ENCODE measurements at places on chromosomes 2 and 18. TPM values are rescaled to one million over a fixed set of nuclear protein-coding genes. Genes with fewer than 3 reads are reported as not detected.

The FHOD3 gene
- 21.5 TPM for total RNA-seq

The EMILIN1 gene
- 75.2 TPM for total RNA-seq

The RFX8 gene
- total RNA-seq, result 0.28 TPM

The NDC80 gene
- total RNA-seq, result 0.63 TPM

The ZSCAN30 gene
- 20.7 TPM for total RNA-seq

The TCF7L1 gene
- total RNA-seq, result 12.5 TPM

The METAP1D gene
- 6.2 TPM for total RNA-seq

The LAMA3 gene
- total RNA-seq, result 66.0 TPM

The CYBRD1 gene
- 57.3 TPM for total RNA-seq

DNA sequence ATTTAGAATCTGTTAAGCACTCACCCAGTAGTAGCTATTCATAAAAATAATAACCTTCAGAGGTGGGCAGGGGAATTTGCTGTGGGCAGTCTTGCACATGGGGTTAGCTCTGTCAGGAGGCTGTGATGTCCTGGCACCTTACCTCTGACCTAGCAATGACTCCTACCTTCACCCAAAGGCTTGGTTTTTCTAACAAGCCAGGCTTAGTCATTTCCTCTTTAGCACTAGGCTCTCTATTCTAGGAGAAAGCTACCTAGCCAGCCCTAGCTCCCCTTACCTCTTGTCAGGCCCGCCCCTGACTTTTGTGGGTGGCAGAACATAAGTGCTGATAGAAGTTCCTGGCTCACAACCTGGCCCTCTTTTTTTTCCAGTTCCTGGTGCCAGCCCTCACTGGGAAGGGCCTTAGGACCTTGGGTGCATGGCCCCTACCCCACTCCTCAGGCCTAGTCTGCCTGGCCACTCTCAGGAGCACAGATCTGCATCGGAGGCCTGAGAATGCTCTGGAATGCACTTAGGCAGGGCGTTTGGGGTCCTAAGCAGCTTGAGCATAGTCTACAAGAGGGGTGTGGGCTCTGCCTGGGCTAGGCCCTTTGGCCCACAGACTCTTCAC lies 17.7 kb downstream of the CPLX4 start:
- no peak for DNase-seq

- peak; percentile 51 for DNase-seq
These were observed 11.5 kb upstream of the IL1A start for GRCh38 chr2:112795774-112796173.

GRCh38 chr18:1796636-1797035 lies 774.7 kb downstream of the METTL4 start:
- no peak for DNase-seq

GRCh38 chr18:63374540-63374939 lies 7.5 kb upstream of the KDSR start:
- DNase-seq, result no peak

DNA sequence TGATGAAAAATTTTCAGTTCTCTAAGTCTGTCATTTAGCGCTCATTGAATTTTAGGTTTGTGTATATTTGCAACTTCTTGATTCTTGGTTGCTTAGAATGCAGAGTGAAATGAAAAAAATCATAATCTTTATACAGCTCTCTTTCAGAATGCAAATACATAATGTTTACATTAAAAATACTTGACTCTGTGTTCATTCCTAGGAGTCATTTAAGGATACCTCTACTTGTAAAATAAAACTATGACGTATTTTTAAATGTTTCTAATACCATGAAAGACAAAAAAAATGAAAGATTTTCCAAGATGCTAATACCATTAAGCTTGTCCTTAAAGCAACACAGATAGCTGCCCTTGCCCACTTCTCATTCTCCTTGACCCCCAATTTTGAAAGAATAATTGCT lies 259.0 kb downstream of the L3MBTL4 start:
- DNase-seq, result no peak

- no peak for DNase-seq
These were observed 61.4 kb upstream of the TUBA3E start for GRCh38 chr2:130259594-130259993.

DNA sequence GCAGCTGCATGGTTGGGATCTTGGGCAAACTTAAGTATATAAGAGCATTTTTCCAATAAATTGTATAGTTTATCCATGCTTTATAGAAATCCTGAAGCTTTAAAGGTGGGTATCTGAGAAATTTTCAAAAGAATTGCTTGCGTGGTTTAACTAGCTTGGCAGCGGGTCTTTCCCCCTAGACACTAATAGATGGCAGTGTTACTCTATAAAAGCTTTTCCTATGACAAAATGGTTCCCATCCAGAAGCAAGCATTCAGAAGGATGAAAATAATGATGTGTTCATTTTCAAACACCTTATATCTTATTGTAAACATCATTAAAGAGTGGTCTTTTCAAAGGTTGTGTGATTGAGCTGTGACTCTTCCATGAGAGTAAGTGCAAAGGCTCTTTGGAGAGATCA lies 45.9 kb downstream of the KDM3A start:
- no peak for DNase-seq

DNA sequence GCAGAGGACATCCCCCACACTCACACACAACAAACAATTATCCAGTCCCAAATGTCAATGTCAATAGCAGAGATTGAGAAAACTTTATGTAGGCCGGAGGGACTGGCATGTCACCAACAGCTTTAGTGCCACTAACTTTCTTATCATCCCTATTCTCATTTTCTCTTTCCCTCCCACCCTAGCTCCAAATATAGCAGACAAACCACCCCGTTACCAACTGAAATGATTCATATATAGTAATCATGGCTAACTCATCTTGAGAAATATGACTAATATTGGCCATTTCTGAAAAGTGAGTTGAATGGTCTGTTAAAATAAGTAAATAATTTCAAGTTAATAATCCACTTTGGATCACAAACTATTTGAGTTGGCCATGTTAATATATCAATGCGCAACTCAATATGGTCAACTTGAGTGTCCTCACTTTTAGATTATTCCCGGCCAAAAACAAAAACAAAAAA lies 242.1 kb upstream of the RND3 start:
- DNase-seq, result no peak

DNA sequence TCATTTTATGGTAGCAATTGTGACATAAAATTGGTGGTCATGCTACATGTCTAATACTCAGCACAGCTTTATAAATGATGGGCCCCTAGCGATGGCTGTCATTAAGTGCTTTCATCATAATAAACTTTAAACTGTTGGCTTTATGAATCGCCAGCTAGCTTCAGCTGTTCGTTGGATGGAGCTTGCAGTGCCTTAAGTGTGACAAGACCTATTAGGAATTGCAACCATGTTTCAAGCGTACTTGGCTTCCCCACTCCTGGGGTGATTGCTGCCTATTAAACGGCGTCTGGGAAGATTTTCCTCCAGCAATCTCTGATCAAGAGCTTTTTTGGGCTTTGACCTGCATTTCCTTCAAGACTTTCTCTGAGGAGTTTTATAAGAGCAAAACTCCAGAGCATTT lies 164.5 kb upstream of the SIX3 start:
- no peak for DNase-seq

DNA sequence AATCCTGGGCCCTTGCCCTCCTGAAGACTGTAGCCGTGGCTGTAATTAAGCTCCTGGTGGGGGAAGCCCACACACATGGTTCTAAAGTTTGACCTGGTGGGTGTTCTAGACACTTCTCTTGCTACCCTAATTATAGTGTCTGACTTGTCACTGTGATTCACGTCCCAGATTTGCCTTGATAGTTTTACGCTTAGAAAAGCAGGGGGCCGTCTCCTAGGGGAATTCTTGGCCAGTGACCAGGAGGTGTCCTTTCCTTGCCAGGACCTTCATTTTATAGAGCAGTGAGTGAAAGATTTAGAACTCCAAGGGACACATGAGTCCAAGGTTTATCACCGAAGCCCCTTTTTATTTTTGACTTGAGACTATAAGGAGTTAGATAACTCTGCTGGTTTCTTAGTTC lies 9.0 kb downstream of the TMEM214 start:
- DNase-seq, result peak; percentile 93

DNA sequence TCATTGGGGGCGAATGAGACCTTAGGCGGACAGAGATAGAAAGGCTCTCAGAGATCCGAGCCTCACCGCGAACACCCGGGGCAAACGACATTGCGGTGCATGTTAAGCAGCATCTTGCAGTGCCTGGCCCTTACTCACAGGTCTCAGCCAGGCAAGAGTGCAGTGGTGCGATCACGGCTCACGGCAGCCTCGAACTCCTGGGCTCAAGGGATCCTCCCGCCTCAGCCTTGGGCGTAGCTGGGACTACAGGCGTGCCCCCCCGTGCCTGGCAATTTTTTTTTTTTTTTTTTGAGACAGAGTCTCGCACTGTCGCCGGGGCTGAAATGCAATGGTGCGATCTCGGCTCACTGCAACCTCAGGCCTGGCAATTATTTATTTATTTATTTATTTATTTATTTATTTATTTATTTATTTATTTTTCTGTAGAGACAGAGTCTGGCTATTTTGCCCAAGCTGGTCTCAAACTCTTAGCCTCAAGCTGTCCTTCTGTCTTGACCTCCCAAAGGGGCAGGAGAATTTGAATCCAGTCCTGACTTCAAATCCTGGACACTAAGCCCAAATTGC lies 1.3 kb downstream of the LAMA3 start:
- peak; percentile 18 for DNase-seq

DNA sequence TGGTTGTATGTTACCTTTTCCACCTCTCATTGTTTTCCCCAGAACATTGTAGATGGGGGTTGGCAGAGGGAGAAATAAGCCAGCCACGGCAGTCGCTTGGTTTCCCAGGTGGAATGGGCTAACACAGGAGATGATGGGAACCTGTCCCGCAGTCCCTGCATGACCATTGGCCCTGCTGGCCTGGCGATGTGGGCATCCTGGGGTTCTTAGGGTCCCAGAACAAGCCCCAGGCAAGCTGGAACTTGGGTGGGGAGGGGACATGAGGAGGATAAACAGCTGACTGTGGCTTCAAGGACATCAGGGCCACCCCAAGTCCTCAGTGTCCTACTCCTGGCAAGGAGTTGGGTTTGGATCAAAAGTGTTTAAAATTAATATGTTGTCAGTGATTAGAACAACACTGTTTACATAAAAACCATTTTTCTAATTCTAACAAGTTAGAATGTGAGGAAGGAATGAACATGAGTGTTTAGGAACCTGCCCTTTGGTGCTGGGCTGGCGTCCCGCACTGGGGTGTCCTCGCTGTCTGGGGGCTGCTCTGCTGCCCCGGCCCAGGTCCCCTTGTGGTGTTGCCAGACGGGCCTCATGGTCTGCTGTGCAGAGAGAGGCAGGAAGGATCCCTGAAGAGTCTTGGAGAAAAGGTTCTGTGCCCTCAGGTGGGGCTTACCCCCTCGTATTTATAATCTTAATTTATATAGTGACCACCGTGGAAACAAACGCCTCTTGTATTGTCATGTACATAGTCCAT lies 95.1 kb downstream of the USP40 start:
- no peak for DNase-seq

GRCh38 chr2:125070726-125071505 lies 1045.8 kb downstream of the CNTNAP5 start:
- DNase-seq, result no peak

DNA sequence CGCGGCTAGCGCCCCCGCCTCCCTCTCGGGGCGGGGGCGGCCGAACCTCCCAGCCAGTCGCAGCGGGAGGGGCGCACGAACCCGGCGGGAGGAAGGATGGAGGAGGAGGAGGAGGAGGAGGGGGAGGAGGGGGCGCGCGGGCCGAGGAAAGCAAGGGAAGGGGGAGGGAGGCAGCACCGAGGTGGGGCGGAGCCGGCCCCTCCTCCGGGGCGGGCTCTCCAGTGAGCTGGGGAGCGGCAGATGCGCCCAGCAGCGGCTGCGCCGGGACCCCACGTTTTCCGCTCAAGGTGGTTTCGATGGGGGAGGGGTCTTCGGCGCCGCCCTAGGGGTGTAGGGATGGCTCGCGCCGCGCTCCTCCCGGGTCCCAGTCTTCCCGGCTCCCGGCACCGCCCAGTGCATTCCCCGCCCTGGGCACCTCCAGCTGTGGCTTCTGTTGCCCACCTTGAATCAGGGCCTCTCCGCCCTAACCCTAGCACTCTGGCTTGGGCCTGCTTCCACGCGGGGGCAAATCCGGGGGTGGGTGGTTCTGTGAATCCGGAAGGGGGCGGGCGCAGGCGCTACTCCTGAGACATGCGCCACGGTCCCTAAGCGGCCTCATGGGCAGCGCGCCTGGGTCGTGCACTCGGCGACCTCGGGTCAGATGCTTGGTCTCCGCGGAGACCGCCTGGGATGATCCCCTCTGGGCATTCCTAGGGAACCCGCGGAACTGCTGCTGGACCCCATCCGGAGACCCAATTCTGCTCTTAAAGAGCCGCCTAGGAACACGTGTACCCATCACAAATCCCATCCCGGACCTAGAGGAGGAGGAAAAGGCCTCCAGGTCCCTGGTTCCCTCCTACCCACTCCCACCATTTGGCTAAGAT lies at the start of gene FBXO41:
Gene FBXO41 (minus strand): TSS at position 183 of the 863 bp plus-strand sequence. CDS start 14,848 bp downstream, outside the sequence.
- DNase-seq, result peak; percentile 86

DNA sequence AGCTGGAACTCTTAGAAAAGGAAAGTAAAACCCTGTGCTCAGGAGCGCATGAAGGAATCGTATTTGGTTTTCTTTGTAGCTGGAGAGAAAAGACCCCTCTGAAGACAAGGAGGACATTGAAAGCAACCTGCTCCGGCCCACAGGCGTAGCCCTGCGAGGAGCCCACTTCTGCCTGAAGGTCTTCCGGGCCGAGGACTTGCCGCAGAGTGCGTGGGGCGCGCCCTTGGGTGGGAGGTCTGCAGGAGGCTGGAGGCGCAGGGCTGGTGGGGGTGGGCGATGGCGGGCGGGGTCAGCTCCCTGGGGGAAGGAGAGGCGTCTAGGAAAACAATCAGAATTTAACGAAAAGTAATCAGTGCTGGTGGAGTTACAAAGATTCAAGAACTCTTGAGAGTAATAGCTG lies 72.8 kb downstream of the DYSF start:
- peak; percentile 19 for DNase-seq

GRCh38 chr2:113080134-113080533 lies 12.4 kb downstream of the IL1F10 start:
- peak; percentile 42 for DNase-seq

- DNase-seq, result no peak
These were observed 24.0 kb upstream of the CTIF start for GRCh38 chr18:48514786-48515185.

DNA sequence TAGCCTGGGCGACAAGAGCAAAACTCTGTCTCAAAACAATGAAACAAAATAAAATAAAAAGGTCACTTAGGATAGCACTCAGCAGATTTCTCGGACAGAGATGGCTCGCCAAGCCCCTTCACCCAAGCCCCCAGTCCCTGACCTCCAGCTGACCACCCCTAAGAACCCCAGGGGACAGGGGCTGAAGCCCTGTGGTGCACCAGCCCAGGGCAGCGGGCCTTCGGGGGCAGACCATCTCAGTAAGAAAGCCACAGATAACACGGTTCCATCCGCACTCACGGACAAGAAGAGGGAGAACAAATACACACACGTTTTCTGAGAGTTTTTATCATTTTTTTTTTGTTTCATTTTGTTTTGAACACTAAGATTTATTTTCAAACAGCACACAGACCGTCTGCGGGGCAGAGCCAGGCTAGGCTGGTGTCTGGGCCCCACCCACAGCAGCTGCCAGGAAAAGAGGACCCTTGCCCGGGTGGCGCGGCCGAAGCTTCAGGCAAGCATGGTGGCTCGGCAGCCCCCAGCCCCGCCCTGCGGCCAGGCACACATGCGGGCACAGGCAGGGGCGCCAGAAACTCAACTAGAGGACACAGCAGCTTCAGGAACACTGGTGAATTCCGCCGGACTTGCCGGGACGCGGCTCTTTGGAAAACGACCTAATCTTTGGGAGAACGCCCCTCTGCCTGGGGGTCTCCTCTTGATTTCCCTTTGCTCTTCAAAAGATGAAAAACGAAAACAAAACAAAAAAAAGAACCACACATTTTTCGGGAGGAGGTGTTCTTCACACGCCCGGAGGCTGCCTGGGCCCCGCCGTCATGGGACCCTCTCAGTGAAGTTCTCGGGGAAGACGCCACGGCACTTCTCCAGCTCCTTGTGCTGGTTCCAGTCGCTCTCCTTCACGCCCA lies 59.0 kb downstream of the BIN1 start:
- DNase-seq, result peak; percentile 68
